ENCODE measurements at places on chromosomes 4 and X. TPM values are rescaled to one million over a fixed set of nuclear protein-coding genes. Genes with fewer than 3 reads are reported as not detected.

The CETN2 gene
- total RNA-seq: 22.3 TPM

The ADGRL3 gene
- total RNA-seq: 15.3 TPM

The C4orf46 gene
- 3.0 TPM for total RNA-seq

The SLC4A4 gene
- total RNA-seq: 22.0 TPM

The ADAM29 gene
- not detected for total RNA-seq

The SLC10A6 gene
- total RNA-seq: 1.3 TPM

The ADH1A gene
- not detected for total RNA-seq

The BEX5 gene
- total RNA-seq: not detected

The KCND1 gene
- 0.27 TPM for total RNA-seq

The FAM9B gene
- total RNA-seq: not detected

The FHL1 gene
- total RNA-seq: 3,112 TPM

The GLRA2 gene
- not detected for total RNA-seq

The FAM53A gene
- total RNA-seq: 1.00 TPM

The HSD17B13 gene
- 0.38 TPM for total RNA-seq

The EXOSC9 gene
- 13.5 TPM for total RNA-seq

The COX7B2 gene
- total RNA-seq: not detected

The S100P gene
- 2.8 TPM for total RNA-seq

The PHEX gene
- 0.11 TPM for total RNA-seq

The SHISA3 gene
- total RNA-seq: 0.46 TPM

The CXCR3 gene
- 0.13 TPM for total RNA-seq

The SPRY1 gene
- total RNA-seq: 50.9 TPM

The TCEAL4 gene
- total RNA-seq: 68.0 TPM

The NAA11 gene
- not detected for total RNA-seq

The AREG gene
- 7.8 TPM for total RNA-seq
